Daoy (cell line): ENCODE measurements at places on chromosomes 4 and X.

DNA sequence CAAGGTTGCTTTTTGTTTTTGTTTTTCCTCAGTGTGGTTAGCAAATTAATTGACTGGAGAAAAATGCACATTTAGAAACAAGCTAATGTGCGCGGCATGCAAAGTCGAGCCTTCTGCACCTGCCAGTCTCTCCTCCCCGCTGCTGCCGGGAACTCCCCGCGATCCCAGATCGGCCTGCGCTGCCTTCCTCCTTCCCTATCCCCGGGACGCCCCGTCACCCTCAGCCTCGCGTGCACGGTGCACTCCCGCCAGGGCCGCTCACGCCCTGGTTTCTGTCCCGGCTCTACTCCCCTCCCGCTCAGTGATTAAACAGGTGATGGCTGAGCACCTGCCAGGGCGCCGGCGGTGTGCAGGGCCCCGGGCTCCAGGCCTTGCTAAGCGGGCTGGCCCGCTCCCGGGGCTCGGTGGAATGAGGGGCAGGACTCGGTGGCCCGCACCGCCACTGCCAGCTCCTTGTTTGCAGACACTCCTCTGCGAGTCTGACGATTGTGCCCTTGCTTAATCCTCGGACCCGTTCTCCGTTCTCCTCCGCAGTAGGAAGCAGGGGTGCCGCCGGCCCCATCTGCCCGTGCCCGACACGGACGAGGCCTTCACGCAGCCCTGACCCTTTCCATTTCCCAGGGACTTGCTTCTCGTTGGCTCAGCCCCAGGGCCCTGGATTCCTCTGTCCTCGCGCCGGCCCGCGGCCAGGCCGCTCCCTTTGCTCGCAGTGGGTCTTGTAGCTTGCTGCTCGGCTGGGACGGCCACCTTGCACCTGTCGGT lies 143.4 kb downstream of the TRIML1 start:
- DNase-seq, result no peak

GRCh38 chr4:107255114-107255513 lies 219.0 kb upstream of the DKK2 start:
- DNase-seq, result no peak

GRCh38 chr4:82770607-82771006 lies 28.0 kb downstream of the SCD5 start:
- no peak for DNase-seq

- DNase-seq, result peak; percentile 21
Measured at GRCh38 chr4:26116057-26116456, 202.0 kb downstream of the SMIM20 start.

DNA sequence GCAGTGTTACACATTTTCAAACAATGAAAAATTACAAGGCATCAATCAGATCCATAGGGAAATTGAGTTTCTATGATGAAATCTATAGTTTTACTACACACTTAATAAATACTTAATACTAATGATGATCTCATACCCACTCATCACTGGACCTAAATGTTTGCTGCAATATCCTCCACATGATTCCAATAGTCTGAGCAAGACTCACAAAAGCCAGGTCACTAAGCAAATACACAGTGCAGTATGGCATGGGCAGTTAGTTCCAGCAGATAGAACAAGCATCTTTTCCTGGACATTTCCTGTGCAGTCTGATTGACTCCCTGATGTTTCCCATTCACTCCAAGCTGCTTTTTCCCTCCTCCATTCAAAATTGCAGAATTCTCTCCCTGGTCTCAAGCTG lies 109.0 kb upstream of the ATOH1 start:
- no peak for DNase-seq

GRCh38 chr4:82046796-82047195 lies 327.0 kb downstream of the HNRNPD start:
- no peak for DNase-seq

DNA sequence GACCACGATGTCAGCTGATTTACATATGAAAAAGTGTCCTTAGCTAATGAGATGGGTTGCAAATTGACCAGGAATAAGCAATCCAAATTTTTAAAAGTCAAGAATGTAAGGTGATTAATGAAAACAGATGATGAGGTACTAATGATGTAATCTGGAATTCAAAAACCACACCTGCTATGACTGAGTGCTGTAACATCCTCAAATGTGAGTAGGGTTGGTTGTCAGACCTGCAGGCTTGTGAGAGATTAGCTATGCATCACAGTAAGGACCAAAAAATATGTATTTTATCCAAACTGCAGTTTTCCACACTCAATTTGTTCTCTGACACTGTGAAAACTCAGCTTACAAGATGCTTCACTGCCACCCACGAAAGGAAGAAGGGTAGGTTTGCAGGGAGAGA lies 242.5 kb downstream of the OPHN1 start:
- no peak for DNase-seq

DNA sequence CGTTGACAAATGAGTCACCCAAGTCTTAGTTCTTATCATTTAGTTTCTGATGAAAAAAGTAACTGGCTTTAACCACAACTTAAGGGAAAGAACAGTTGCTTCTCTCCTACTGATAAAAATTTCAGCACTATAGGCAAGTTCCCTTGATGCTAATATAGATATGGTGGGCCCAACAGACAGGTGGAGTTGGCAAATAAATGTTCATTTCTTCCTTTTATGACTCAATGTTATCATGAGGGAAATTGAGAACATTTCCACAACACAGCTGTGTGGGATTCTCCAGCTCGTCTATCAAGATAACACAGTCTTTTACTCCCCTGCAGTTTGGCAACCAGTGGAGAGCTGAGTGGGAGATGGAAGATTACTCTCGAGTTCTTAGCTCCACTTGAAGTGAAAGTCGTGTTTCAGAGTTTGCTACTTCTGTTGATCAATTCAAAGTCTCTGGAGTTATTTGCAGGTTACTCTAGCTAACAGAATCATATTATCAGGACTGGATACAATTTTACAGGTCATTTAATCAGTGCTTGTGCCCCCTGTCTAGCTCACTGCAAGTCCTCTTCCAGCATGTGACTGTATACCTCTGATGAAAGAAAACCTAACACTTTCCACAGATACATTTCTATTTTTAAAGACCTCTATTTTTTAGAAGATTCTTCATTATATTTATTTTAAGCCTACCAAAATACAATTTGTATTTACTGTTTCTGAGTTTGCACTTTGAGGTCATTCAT lies 270.6 kb upstream of the GK2 start:
- DNase-seq, result no peak

DNA sequence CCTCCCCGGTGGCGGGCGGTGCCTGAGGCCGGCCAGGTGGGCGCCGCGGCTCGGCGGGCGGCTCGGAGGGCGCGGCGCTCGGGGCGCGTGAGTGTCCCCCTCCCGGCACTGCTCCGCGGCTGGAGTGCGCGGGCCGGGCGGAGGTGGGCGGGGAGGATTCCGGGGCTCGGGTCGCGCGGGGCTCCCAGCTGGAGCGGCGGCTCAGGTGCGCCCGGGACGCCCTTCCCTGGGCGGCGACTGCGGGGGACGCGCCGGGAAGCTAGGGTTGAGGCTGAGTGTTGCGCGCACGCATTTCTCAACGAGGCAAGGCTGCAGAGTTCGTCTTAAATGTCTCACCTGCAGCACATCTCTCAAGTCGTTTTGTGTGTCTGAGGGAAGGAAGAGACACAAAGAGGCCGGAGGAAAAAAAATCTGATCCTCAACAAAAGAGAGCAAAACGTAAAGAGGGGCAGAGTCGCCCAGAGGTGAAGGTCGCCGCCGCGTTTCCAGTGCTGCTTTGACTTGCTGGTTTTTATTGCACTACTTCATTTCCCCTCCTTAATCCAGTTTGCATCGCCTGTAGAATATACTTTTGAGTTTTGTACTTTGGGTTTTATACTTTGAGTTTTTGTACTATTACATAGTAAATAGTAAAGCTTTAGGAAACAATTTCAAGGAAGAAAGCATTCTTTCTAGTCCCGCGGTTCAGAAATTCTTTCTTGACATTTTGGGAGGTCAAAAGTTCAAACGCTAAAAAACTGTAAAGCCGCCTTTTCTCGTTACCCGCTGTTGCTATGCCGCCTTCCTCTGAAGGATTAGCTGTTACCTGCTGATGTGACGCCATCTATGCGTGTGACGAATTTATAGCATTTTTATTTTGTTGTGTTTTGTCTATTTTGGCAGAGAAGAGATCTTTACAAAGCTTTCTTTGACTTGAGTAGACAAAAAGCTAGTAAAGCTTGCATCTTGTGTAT lies 106.5 kb upstream of the STOX2 start:
- peak; percentile 10 for DNase-seq

DNA sequence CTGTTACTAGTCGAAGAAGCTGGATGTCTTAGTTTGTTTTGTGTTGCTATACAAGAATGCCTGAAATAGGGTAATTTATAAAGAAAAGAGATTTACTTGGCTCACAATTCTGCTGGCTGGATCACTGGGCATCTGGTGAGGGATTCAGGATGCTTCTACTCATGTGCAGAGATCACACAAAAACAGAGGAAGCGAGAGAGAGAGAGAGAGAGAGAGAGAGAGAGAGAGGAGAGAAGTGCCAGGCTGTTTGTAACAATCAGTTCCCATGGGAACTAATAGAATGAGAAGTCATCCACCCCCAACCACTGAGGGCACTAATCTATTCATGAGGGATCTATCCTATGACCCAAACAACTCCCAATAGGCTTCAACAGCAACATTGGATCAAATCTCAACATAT lies 66.2 kb upstream of the FAM9A start:
- DNase-seq, result no peak

DNA sequence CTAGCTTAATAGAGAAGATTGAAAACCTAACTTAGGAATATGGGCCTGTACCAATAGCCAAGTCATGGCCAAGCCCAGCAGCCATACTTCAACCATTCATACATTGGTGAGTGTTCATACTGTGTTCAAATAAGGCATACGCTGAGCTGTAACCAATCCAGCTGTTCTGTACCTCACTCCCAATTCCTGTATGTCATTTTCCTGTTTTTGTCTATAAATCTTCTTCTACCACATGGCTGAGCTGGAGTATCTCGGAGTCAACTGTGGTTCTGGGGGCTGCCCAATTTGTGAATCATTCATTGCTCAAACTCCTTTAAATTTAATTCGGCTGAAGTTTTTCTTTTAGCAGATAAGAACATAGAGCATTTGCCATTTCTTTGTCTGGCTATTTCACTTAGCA lies 195.3 kb upstream of the ANKRD50 start:
- peak; percentile 9 for DNase-seq

DNA sequence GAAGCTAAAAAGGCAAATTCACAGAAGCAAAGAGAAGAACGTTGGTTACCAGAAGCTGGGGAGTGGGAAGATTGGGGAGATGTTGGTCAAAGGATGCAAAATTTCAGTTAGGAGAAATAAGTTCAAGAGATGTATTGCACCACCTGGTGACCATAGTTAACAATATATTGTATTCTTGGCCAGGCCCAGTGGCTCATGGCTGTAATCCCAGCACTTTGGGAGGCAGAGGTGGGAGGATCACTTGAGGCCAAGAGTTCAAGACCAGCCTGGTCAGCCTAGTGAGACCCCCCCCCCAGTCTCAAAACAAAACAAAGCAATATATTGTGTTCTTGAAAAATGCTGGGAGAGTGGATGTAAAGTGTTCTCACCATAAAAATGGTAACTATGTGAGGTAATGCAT lies 67.9 kb downstream of the TAB3 start:
- no peak for DNase-seq

DNA sequence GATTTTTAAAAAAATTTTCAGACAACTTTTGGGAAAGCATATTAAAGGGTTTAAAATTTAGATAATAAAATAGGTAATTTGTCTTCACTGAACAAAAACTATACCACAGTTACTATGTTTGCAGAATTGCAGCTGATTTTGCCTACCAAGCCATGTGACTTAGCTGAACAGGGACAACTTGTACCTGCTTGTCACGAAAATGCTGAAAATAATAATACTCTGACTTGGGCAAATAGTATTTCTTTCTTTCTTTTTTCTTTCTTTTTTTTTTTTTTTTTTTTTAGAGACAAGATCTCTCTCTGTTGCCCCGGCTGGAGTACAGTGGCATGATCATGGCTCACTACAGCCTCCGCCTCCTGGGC lies 225.2 kb upstream of the PPP1R2C start:
- no peak for DNase-seq

DNA sequence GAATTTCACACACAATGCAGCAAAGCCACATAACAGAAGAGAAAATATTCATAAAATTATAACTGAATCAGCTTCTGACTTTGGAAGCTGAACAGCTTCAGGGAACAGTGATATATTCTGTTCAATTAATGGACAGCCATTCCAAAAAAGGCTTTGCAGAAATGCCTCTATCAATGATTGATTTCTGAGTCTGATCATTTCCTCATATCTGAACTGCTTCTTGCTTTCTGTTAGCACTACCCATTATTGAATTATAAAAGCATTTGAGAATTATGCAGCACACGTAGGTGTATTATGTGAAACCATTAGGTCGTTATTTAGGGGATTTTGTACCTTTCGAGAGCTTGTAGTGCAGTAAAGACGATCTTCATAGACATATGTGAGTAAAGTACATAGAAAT lies 159.6 kb downstream of the STIM2 start:
- DNase-seq, result no peak

DNA sequence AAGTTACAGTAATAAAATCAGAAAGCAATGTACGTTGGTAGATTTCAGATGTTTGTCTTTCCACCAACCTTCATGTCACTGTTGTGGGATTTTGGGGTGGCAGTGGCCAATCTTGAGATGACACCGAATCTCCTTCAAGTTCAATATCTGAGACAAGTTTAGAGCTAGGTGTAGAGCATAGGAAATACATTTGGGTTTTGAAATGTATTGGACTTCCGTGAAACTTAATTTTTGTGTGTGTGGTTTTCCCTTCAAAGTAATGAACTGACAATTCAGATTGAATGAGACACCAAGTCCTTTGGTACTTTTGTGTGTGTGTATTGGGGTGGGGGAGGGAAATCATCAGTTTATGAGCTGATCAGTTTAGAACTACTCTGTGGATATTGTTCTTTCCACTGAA lies 1.8 kb downstream of the WDR44 start:
- no peak for DNase-seq

DNA sequence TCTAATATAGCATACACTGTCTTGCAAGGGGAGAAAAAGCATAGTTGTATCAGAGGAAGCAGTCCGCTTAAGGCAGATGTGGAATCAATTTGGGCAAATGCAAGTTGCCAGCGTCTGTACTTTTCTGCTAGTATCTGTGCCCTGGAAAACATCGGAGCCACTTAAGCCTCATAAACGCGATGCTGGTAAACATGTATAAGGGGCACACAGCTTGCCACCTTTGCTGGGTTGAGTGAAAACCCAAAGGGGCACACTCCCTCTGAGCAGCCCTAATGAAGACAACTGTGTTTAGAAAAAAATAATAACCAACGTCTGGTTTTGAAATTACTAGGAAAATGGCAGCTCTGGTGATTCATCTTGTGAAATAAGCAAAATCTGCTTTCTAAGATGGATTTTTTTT lies 24.3 kb downstream of the SMIM20 start:
- DNase-seq, result no peak

GRCh38 chrX:131399678-131400428 lies 110.7 kb upstream of the IGSF1 start:
- DNase-seq, result no peak

GRCh38 chr4:3765271-3766035 lies 732 bp upstream of the ADRA2C start:
- peak; percentile 64 for DNase-seq

DNA sequence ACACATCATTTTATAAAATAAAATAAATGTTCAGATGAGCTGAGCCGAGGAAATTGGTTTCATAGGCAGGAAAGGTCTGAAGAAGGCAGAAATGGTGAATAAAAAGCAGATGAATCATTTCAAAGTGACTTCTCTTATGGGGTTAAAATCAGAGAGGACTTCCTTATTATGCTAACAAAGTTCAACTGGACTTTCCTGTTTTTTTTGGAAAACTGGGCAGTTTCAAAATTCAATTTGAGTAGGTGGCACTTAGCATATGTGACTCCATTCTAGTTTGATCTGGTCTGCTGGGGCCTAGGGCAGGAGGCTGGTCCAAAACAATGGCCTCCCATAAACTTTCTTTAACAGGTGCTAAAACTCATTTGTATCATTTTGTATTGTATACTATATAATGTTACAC lies 1794.9 kb upstream of the TENM3 start:
- no peak for DNase-seq

- DNase-seq, result no peak
Measured at GRCh38 chr4:84606645-84607044, 23.7 kb downstream of the CDS1 start.
